ENCODE measurements at places on chromosomes 3 and 15.

DNA sequence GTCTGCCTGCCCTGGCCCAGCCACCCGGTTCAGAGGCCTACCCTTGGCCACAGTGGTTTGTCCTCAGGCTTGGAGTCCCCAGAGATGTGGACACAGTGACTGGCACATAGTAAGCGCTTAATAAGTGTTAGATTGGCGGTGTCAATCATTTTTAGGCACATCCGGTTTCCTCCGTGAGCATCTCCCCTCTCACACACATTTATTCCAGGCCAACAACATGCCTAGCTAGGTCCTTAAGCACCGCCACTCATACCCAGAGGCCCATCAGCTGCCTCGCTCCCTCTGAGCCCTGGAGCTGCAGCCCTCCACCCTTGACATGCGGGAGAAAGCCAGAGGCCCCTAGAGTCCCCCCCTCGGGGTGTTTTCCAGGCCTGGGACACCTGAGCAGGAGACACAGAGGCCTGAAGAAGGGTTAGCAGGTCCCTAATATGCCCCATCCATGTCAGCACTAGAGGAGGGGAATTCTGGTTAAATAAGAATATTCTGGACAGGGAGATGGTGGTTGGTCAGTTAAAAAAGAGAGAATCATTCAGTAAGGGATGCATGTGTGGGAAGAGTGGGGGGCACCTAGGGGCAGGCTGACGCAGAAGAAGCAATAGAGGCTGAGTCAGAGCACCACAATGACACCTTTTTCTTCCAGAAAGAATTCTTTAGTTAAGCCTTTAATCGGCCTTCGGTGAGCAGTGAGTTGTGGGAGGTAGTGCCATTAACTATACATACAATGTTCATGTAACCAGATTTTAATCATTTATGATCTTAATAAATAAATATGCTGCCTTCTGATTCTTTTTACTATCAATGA lies 22.3 kb downstream of the NR2F2 start:
- DNase-seq: no peak

DNA sequence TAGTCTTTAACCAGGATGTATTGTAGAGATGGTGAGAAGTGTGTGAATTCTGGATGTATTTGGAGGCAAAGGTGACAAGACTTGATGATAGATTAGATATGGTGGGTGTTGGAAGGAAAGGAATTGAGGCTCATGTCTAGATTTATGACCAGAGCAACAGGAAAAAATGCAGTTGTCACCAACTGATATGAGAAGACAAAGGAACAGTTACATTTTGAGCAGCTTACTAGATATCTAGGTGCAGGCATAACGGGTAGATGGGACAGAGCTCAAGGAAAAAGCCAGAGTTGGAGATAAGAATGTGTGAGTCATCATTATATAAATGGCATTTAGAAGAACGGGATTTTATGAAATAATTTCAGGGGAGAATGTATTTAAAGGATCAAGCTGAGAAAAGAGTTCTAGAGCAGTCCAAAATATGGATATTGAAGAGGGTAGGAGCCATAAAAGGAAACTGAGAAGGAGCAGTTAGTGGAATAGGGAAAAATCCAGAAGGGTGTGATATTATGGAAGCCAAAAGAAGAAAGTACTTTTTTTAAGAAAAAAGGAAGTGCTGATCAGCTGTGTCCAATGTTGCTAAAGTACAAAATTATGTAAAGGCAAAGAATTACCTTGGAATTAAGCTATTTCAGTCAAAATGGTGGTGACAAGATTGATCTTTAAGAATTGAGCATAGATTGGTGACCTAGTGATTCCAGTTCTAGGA lies 262.5 kb downstream of the CGGBP1 start:
- DNase-seq: no peak

DNA sequence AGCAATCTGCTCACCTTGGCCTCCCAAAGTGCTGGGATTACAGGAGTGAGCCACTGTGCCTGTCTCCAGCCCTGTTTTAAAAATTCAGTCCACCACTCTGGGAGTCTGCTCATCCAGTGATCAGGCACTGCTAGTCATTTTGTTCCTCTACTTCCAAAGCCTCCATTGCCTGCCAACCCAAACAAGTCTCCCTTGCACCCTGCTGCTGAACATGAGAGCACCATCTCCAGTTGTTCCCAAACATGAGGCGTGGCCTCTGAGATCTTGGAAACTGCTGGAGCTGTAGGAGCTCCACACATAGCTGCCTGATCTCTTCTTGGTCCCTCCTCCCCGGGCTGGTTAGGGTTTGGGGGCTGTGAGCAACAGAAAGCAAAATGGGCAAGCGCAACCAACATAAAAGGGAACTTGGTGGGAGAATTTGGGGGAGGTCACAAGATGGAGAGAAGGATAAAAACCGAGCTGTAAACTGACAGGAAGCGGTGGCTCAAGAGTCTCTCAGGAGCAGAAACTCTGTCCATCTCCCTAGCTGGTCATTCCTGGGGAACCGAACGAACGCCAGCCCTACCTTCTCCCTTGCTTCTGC lies 49.6 kb upstream of the TLE3 start:
- no peak for DNase-seq

- no peak for DNase-seq
Measured at GRCh38 chr3:194087995-194088855, 47.7 kb upstream of the HES1 start.

DNA sequence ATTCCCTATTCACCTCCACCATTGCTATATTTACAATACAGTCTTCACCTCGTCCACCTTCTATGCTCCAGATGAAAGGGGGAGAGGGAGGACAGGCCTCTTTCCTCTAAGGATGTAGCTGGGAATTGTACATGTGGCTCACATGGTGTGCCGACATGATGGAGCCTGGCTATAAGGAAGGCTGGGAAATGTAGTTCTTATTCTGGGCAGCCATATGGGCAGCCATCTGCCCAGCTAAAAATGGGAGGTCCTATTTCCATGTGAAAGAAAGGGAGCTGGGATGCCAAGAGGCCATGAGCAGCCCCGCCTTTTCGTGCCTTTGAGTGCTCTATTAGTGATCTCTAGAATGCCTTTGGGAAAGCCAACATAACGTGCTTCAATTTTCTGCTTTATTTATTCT lies 27.1 kb upstream of the MGLL start:
- no peak for DNase-seq

GRCh38 chr3:108124337-108125152 lies 33.7 kb upstream of the CD47 start:
- DNase-seq: peak; percentile 85

GRCh38 chr3:122064326-122064725 lies 9.2 kb downstream of the CD86 start:
- DNase-seq: no peak

DNA sequence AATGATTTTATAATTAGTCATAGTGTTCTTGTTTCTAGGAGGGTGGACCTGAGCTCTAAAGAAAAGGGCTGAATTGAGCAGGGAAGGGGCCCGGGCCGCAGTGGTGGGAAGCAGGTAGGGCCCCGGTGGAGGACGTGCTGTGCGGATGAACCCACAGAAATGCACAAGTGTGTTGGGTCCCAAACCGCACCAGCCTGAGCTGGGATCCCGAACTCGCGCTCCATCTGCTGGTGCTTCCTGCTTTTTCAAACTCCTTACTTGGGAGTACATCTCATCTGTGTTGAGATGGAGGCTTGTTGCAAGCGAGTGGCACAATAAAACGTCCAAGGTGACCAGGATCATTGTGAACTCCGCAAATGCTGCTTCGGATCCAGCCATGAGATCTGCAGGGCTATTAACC lies 244.8 kb upstream of the IGF1R start:
- no peak for DNase-seq

GRCh38 chr3:59265566-59265965 lies 215.7 kb upstream of the CFAP20DC start:
- DNase-seq: no peak

- DNase-seq: no peak
Measured at GRCh38 chr3:127157171-127157828, 35.6 kb upstream of the PRR23E start.

DNA sequence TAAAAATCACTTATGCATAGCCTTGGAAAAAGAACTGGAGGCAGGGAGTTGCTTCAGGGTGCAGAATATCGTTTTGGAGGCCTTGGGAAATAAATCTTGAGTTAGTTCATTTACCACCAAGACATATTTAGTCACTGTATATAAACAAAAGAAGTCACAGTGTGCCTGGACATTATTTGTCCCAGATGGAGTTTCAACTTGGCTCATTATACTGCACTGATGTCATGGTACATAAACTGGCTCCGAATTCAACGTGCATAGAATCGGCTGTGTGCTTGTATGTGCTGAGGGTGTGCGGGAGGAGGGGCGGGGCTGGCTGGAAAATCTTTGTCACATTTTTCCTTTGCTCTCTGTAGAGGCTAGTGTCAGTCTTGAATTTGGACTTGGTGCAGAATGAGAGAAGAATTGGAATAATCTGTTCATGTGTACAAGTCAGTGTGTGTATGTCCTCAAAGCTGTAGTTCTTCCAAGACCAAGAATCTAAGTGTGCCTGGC lies 86.6 kb downstream of the FNDC3B start:
- DNase-seq: no peak

DNA sequence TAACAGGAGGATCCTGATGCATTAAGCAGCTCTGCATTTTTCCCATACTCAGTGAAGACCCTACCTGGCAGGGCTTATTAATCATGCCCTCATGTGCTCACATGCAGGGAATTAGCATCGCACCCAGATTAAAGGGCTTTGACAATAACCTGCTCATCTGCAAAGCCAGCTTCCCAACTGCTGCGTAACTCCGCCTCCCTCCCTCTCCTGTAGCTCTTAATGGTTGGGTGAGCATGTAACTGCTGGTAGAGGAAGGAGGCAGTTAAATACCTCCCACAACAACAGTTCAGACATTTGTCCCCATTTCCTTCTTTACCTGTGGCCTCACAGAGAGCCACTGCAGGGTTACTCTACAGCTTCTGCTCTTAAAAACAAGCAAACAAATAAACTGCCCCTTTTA lies 203.6 kb upstream of the WNT5A start:
- DNase-seq: no peak

- DNase-seq: no peak
Measured at GRCh38 chr3:160694345-160694744, 17.4 kb downstream of the ARL14 start.

GRCh38 chr3:128616516-128617269 lies 33.9 kb downstream of the RPN1 start:
- DNase-seq: no peak

- DNase-seq: no peak
Measured at GRCh38 chr15:39453620-39454019, 127.3 kb upstream of the THBS1 start.

DNA sequence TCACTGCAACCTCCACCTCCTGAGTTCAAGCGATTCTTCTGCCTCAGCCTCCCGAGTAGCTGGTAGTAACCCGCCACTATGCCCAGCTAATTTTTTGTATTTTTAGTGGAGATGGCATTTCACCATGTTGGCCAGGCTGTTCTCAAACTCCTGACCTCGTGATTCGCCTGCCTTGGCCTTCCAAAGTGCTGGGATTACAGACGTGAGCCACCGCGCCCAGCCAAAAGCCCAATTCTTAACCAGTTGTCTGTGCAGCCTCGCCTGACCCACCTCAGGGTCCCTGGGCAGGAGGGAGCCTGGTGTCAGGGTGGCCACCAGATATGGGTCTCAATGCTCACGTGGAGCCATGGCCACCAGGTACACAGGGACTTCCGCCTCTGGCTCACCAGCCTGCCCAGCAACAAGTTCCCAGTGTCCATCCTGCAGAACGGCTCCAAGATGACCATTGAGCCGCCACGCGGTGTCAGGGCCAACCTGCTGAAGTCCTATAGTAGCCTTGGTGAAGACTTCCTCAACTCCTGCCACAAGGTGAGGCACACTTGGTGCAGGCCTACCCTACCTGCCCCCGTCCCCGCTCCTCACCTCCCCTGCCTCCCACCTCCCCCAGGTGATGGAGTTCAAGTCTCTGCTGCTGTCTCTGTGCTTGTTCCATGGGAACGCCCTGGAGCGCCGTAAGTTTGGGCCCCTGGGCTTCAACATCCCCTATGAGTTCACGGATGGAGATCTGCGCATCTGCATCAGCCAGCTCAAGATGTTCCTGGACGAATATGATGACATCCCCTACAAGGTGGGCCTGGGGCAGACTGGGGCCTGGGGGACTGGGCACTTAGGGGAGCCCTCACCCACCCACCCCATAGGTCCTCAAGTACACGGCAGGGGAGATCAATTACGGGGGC lies 48.6 kb downstream of the SEMA3G start:
- no peak for DNase-seq
